ENCODE measurements at places on chromosomes 6 and 20.

DNA sequence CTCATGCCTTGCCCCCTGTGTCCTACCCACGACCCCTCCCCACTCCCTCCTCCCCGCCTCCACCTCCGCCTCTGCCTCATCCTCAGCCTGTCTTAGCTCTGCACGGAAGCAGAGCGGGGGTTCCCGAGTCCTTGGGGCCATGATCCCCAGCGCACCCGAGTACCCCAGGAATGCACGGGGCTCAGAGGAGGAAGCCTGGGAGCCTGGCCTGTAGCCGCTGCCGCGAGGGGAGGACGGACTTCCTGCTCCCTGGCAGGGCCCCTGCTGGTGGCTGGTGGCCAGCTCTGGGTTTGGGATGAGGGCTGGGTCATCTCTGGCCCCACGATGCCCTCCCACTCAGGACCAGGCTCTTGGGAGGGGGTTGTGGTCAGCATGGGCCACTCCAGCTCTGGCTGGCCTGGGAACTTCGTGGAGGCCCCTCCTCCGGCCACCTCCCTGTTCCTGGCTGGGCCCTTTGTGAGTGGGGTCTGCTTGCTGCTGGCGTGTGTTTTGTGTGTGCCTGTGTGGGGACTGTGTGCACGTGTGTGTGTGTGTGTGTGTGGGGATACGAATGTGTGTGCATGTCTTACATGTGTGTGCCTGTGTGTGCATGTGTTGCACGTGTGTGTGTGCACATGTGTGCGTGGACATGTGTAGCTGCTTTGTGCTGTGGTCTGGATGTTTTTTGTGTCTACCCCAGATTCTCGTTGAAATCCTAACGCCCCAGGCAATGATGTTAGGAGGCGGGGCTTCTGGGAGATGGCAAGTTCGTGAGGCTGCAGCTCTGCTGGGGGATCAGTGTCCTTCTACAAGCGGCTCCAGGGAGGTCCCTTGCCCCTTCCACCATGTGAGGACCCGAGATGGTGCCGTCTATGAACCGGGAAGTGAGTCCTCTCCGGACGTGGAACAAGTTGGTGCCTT is 1.3 kb upstream of the RBBP8NL start:
- no peak for DNase-seq

DNA sequence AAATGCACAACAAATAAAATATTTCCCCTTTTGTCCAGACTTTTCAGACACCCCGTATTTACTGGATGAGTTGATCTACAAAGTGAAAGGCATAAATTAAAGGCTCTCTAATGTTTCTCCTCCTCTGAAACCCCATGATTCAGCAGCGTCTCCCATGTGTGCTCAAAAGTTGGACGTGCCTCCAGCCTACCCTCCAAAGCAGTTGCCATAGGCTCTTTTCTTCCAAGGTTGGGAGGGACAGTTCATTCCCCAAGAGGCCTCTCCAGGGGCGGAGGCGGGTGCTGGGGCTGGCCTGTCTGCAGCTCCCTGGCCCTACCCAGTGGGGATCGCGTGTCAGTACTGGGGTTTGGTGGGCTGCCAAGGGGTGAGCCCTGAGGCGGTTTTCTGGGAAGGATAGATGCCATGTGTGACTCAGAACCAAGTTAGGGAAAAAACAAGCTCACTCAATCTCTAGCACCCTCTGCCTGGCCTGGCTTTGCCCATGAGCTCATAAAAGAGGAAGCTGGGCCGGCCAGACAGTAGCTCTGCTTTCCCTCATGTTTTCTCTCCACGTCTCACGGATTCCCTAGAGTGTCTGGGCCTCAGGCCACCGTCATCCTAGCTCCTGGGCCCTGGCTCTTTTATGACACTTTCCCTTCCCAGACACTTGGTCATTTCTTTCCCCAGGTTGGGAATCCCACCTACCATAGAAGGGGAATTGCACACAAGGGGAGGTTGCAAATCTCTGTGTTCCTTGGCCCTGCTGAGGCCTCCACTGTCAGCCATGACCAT is 8.0 kb upstream of the IER3 start:
- no peak for DNase-seq

DNA sequence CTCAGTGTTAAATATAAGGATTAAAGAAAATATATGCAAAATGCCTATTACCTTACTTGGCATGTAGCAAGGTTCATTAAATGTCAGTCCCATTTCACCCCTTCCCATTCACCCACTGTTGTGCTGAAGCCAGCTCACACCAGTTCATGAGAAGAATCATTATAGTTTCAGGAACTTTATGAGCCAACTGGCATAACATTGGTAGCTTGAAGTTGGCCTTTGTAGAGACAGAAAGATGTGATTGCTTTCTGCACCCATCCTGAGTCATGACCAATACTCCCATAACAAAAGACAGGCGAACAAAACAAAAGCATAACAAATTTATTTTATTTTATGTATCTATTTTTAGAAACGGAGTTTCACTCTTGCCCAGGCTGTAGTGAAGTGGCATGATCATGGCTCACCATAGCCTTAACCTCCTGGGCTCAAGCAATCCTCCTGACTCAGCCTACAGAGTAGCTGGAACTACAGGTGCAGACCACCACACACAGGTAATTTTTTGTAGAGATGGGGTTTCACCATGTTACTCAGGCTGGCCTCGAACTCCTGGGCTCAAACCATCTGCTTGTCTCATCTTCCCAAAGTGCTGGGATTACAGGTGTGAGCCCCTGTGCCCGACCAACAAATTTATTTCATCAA is 17.6 kb upstream of the IER3 start:
- no peak for DNase-seq

- DNase-seq = no peak
Measured at GRCh38 chr20:6057691-6058090, 3.8 kb upstream of the LRRN4 start.

GRCh38 chr6:137246791-137247202 is 27.6 kb upstream of the IFNGR1 start:
- no peak for DNase-seq

- DNase-seq = no peak
Measured at GRCh38 chr6:147161253-147161973, 42.8 kb upstream of the STXBP5 start.

DNA sequence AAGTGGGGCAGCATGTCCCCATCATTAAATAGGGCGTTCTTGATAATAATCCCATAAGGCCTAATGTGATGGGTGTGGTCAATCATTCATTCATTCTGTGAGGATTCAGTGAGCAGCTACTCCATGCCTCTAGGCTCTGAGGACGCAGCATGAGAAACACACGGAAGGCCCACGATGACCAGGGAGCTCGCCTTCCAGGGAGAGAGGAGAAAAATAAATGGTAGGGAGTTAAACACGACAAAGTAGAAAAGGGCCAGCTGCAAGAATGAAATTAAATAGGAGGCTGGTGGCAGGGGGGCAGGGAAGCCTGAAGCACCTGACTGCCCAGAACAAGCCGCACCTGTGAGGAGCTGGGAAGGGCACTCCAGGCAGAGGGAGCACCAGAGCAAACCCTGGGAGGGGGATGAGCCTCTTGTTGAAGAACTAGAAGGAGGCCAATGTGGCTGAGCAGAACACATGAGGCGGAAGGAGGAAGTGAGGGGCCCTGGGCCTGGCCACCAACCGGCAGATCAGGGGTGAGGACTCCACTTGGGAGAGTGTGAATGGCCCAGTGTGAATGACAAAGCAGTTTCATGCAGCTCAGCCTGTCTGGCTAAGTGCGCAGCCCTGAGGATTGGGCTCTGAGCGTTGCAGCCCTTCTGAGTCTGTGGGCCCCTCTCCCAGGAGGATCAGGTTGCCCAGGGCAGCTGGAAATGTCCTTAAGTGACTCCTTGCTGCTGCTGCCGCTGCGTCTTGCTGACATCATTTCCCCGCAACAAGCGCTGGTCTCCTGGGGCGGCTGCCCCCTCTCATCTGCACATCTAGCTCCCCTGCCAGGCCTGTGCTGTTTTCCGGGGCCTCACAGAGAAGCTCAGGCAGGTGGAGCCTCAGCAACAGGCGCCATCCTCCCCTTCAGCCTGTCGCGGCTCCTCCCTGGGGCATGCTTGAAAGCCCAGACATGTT is 99.9 kb downstream of the CDH26 start:
- no peak for DNase-seq

DNA sequence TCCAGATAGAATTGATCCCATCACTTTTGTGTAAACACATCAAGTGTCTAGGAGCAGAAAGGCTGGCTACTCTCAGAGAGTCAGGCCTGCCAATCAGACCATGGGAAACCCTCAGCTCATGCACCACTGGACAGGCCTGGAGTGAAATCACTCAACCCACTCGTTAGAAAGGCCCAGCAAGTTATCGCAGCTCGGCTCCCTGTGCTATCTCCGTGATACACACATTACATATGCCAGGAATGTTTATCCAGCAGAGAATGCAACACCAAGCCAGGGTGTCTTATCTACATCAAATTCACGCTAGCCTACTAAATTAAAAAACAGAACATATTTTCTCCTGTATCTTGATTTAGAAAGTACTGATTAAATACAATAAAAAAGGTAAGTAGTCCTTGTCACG is 232.4 kb upstream of the FOXQ1 start:
- no peak for DNase-seq

DNA sequence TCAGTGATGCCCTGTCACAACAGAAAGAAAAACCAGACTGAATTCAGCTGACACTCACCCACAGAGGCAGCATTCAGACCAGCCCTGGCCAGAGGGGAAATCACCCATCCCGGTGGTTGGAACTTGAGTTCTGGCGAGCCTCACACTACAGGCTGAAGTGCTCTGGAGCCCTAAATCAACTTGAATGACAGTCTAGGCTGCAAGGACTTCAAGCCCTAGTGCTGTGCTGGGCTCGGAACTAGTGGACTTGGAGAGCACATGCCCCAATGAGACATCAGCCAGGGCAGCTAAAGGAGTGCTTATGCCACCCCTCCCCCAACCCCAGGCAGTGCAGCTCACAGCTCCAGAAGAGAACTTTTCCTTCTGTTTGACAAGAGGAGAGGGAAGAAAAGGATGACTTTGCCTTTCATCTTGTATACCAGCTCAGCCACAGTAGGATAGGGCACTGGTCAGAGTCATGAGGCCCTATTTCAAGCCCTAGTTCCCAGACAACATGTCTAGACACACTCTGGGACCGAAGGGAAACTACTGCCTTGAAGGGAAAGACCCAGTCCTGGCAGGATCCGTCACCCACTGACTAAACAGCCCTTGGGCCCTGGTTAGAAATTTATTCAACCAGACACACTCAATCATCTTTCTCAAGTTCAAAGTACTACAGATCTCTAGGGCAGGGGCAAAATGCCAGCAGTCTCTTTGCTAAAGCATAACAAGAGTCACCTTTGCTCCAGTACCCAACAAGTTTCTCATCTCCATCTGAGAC is 43.2 kb upstream of the PNRC1 start:
- no peak for DNase-seq

DNA sequence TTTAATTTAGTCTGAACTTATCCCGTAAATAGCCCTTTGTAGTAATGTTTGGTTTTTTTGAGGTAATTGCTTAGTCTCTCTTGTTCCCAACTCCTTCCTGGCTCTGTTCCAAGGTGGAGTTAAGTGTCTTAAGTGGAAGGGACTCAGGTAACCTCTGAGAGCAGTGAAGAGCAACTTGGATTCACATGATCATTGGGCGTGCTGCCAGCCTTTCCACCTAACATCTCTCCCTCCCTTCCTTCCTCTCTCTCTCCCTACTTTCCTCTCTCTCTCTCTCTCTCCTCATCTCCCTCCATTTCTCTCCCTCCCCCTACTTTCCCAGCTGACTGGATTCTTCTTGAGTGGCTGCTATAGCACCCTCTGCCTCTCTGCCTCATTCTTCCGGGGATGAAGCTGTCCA is 232.9 kb upstream of the SASH1 start:
- DNase-seq = no peak

DNA sequence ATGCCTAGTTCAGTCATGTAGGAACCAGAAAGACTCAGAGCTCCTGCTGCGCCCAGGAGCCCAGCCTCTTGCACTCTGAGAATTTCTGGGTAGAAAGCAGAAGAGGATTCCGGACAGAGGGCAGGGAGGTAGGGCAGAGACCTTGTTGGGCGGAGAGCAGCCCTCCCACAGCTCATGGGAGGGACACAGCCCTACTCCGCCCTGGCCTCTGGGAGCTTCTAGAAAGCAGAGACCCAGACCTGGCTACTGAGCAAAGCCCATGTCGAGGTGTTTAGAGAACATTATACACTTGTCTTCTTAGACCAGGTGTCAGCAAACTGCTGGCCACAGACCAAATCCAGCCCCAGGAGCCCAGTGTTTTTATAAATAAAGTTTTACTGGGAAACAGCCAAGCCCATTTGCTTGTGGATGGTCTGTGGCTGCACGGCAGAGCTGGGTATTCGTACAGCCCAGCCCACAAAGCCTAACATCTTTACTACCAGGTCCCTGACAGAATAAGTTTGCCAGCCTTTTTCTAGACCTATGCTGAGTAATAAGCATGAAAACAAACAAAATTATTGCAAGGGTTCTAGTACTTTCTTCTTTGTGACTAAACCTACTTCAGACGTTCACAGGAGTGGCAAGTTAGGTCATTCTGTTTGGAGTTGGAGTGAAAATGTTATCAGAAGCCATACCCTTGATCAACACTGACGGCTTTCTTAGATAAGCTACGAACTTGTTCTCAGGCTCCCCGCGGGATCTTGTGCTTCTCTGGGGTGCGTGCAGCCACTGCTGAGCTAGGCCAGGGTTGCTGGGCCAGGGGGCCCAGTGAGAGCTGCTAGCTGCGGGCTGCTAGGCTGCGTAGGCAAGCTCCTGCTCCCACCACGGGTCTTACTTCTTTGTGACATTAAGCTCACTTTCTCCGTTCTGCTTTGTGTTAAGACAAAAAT is 235.1 kb upstream of the FOXQ1 start:
- DNase-seq = no peak

DNA sequence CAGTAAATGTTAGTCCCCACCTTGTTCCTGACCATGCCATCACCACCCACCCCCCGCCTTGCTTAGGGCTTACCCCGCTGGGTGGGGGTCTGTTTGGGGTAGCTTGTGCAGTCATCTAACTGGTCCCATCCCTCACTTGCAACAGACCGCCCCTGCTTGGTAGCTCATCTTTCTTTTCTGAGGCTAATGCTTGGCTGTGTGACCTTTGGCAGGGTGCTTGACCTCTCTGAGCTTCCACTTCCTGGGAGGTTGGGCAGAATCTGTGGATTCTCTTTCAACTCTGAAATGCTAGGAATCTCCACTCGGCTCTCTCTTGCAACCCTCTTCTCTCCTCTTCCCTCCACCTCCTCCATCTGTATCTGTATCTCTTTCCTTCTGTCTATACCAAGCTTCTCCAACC is 70.4 kb downstream of the SLC2A10 start:
- no peak for DNase-seq

GRCh38 chr6:5004373-5005037 is 668 bp upstream of the RPP40 start:
- DNase-seq = no peak

Data from stimulated activated CD8-positive, alpha-beta memory T cell treated with anti-CD3 and anti-CD28 coated beads, Interleukin-12 subunit alpha, Interleukin-12 subunit beta, amount 100 ng/mL, for 1 hour (primary cell).